Kidney (tissue), 22 donors: ENCODE measurements at places on chromosomes 13 and 19.

GRCh38 chr19:46000491-46001246, 5.4 kb downstream of the CCDC61 start:
- DNase-seq, result peak; percentile 71

GRCh38 chr13:47862841-47863240, 138.2 kb downstream of the SUCLA2 start:
- DNase-seq, result no peak

DNA sequence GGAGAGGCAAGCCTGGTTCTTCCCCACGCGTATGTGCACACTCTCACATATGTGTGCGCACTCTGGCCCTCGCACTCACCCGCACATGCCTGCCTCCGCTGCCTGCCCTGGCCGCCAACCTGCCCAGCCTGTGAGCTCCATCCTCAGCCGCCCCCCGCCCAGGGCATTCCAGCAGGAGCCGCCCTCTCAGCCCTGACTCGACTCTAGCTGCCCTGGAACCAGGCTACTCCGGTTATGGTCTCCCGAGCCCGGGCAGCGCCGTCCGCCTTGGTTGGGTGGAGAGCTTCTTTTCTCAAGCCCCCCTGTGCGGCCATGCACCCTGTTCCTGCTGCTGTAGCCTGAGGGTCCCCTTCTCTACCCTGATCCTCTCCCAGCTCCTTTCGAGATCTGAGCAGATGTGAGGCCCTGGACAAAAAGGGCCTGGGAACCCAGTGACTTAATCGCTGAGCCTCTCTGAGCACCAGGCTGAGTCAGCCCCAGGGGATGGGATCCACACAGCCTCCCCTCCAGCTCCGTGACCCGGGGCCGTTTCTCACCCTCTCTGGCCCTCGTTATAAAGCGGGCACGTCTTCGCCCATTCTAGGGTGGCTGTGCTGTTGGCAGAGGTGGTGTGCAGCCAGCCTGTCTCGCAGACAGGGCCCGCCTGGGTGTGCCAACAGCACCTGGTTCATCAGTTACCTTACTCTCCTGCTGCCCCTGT, 191.5 kb downstream of the TEX29 start:
- no peak for DNase-seq

DNA sequence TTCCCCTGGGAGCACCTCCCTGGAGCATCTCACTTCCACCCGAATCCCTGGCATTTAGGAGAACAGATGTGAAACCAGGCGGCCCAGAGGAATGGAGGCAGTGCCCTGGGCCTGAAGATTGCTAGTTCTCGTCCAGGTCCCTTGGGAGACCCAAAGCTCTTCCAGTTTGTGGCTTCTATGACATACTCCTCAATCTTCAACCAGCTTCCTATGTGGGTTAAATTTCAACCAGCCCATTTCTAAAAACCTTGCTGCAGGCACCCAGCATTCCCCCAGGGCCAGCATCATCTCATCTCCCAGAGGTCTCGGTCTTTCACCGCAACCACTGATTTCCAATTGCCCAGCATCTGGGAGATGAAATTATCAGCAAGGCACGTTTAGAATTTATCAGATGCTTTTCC, 46.0 kb upstream of the STK24 start:
- DNase-seq, result no peak

DNA sequence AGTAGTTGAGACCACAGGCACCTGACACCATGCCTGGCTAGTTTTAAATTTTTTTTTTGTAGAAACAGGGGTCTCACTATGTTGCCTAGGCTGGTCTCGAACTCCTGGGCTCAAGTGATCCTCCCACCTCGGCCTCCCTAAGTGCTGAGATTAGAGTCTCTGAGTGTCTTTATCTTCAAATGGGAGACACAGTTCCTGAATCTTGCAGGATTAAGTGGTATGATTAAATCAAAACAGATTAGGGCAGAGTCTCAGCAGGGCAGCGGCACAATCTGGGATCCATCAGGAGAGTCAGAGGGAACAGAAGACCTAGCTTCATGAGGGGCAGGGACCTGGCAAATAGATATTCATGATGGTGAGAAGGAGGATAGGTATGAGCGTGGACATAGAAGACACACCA, 953 bp downstream of the RLN3 start:
- no peak for DNase-seq

DNA sequence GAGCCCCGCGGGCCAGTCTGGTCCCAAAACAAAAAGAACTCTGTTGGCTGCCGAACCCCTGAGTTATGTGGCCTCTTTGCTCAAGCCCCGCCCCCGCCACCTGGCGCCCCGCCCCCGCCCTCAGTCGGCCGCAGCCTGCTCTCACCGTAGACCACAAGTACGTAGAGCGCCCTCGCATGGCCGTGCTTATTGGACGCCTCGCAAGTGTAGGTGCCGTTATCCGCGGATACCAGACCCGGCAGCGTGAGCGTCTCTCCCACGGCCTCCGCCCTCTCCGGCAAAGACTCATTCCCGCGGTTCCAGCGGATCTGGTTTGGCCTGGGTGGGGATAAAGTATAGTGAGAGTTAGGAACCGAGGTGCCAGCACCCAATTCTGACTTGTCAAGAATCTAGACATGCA, 5.5 kb upstream of the ZNF428 start:
- DNase-seq, result peak; percentile 82

DNA sequence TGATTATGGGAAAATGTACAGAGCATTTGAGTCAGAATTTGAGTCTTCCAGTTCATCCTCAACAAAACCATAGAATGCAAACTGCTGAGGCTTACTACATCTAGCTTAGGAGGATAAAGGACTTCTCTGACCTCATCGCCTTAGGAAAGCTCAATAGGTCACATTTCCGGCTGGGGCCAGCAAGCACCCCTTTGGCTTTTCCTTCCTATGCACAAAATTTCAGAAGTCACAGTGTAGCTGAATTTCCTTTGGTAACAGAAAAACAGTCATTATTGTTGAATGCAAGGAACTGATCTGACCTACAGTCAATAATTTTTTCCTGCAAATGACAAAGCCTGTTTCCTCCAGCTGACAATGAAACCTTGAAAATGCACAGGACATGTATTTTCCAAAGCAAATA, 32.8 kb upstream of the LRCH1 start:
- DNase-seq, result no peak

- no peak for DNase-seq
Observed at GRCh38 chr19:19083413-19084178, 19.8 kb downstream of the SLC25A42 start.

DNA sequence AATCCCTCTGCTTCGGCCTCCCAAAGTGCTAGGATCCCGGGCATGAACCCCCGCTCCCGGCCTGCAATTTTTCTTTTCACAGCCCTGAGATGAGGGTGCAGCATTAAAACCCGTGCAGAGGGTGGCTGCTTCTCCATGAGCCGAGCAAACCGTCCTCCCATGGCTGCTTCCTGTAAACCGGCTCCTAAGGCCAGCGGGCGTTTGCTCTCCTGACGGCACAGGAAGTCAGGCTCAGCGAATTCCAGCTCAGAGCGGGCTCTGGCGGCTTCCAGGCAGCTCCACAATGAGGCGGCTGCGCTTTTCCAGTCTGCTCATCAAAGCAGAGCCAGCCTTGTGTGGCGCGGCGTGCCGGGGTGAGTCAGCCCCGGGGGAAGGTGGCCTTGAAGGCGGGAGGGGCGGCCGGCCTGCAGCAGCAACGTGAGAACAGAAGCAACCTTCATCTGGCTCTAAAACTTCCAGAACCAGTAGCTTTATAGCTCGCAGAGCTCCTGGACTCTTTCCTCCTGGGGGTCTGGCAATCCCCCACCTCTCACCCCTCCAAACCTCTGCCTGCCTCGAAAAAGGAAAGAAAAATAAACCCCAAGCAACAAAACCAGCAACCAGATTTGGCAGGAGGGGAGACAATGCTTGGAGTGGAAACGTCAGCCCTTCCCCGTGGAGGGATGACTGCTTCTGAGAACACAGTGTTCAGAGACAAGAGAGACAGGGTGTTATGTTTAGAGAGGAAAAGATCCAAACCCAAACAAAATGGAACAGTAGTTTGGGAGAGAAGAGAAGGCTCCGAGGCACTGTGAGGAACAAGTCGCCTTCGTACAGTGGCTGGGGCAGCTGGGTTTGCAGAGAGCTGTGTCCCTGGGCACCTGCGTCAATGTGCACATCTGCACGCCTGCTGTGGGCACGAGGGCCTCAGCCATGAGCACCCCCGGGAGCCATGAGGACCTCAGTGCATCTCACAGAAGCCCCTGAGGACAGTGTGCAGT, 67.8 kb downstream of the GADD45B start:
- DNase-seq, result peak; percentile 96

DNA sequence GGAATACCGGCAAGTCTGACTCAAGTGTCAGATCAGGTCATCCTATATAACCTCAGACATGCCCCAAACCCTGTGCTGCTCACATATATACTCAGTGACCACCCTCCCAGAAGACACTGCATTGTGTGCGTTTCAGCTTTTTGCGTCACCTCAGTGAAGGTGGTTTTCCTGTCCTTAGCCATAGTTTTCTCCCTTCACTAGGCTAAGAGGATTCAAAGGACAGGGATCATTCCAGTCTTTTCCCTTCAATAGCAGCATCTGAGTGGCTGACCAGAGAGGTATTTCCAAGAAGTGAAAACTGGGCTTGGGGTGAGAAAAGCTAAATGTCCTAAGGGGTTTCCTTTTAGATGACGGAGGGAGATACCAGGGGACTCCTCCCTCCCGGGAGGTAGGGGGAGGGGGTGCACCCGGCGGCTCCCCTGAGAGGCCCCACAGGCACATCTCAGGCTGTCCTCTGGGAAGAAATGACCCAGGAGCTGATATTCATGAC, 12.7 kb upstream of the OR10H1 start:
- peak; percentile 2 for DNase-seq

DNA sequence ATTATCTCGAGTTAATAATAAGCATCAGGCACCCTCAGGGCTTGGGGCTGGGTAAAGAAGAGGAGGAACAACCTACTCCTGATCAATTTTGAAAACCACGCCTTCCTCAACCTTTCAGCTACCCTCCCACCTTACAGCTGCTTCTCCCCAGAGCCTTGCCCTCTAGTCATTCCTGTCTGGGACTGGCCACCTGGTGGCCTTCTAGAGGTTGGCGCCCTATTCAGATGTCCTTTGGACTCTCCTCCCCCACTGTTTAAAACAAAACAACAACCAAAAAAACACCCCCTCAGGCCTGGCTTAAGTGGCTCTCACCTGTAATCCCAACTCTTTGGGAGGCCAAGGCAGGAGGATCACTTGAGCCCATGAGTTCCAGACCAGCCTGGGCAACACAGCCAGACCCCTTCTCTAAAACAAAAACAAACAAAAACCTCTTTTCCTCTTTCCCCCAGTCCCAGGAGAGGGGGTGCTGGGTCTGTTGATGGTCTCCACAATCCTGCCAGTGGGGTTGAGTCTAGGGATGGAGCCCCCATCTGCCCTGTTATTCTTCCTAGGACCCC, 62.3 kb downstream of the CCDC70 start:
- DNase-seq, result no peak

DNA sequence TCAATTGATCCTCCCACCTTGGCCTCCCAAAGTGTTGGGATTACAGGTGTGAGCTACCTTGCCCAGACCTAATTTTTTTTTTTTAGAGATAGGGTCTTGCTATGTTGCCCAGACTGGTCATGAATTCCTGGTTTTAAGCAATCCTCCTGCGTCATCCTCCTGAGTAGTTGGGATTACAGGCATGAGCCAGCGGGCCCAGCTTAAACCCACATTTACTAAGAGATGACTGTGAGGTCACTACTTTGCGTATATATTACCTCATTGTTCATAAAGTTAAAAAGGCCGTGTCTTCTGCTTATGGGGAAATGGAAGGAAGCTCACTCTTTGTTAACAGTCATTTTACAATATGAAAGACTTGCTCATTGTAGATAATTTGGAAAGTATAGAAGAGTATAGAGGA, 39.6 kb upstream of the C1QTNF9 start:
- DNase-seq, result no peak

DNA sequence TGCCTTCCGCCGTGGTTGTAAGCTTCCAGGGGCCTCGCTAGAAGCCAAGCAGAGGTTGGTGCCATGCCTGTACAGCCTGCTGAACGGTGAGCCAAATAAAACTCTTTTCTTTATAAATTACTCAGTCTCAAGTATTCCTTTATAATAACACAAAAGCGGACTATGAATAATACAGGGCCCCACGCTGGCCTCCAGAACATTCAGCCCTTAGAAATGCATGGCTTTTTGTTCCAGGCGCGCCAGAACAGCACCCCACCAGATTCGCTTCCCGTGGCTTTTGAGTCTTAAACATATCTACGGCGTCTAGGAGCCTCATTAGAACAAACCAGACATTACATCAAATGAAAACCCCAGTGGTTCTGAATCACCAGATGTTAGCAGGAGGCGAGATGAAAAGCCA, 75.1 kb downstream of the SLC15A1 start:
- no peak for DNase-seq

- DNase-seq, result peak; percentile 96
Observed at GRCh38 chr19:15449620-15450527, at the start of gene WIZ. TSS of gene WIZ (minus strand) at chr19:15449956. CDS start at chr19:15448307, 1,649 bp downstream.
